ENCODE measurements at places on chromosomes 3 and 15.
A peak's percentile ranks its signal among the peaks of the same experiment; 100 is the strongest.

DNA sequence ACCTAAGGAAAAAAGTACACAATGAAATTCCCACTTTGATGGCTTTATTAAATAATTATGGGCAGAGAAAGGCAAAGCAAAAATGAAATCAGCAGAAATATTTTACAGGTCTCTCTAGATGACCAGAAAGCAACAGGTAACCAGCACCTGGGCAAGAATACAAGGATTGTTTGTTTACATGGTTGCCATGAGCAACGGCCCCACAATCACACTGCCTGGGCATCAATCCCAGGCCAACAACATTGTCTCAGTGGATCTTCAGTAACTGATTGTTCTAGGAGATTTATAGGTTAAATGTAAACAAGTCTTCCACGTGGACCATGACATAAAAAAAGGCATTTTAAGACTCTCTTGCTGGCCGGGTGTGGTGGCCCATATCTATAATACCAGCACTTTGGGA is 82.6 kb downstream of the PDZRN3 start:
- DNase-seq: no peak

GRCh38 chr15:63186065-63186464 is 3.3 kb upstream of the RAB8B start:
- no peak for DNase-seq

GRCh38 chr15:69789648-69790393 is 307.9 kb downstream of the TLE3 start:
- no peak for DNase-seq

GRCh38 chr15:63366451-63366850 is 15.2 kb downstream of the CA12 start:
- DNase-seq: no peak

DNA sequence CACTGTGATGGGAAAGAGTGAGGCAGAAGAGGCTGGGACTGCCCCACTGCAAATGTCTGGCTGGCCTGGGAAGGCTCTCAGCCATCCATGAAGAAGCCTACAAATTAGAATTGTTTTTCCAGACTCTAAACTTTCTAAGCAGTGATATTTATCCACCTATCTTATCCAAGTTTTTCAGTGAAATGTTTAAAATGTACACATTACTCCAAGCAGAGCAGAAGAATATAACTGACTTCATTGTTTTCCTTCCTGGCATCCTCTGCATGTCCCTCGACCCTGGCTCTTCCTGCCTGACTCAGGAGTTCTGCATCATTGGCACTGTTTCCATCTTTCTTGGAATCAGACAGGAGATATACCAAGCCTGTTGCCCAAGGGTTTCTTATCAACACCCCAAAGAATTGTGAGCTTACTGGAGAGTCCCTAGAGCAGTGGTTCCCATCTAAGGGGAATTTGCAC is 401.5 kb upstream of the PROK2 start:
- no peak for DNase-seq

GRCh38 chr3:127604035-127604434 is 5.8 kb downstream of the MCM2 start:
- DNase-seq: no peak

DNA sequence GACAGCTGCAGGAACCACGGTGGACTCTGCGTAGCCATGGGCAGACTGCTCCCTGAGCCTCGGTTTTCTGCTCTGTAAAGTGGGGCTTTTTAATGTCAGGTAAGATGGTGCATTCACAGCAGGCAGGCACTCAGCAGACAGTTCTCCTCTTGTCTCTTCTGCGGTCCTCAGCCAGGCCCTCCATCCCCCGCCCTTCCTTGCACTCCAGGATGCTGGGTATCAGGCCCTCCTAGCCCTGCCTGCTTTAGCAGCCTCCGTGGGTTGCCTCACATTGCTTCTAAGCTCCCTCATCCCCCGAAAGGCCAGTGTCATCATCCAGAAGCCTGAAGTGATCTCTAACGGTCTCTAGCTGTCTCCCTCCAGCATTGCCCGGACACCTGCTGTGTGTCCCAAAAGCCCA is 115.7 kb downstream of the WNT7A start:
- DNase-seq: no peak

DNA sequence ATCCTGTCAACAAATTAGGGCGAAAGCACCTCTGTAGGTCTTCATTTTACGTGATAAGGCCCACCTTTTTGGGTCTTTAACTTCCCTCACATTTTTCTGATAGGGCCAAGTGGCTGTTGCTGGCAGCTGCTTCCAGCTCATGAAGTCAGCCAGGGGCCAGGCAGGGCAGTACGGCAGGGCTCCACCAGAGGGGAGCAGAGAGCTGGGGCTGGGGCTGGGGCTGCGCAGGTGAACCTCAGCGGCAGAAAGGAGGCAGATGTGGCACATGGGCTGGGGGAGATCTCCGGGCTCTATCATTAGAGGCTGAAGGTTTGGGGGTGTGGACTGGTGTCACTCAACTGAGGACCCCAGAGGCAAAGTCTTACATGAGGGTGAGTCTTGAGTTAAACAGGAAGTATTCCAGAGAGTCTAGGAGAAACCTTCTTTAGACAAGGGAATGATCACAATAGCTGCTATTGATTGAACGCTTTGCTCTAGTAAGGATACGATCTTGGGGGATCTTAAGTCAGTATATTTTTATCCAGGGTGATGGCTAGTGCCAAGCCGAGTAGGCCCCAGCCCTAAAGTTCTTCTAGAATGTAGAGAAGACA is 62.8 kb upstream of the MEX3B start:
- peak; percentile 19 for DNase-seq

- no peak for DNase-seq
Measured at GRCh38 chr3:180615954-180616353, 14.0 kb downstream of the TTC14 start.

DNA sequence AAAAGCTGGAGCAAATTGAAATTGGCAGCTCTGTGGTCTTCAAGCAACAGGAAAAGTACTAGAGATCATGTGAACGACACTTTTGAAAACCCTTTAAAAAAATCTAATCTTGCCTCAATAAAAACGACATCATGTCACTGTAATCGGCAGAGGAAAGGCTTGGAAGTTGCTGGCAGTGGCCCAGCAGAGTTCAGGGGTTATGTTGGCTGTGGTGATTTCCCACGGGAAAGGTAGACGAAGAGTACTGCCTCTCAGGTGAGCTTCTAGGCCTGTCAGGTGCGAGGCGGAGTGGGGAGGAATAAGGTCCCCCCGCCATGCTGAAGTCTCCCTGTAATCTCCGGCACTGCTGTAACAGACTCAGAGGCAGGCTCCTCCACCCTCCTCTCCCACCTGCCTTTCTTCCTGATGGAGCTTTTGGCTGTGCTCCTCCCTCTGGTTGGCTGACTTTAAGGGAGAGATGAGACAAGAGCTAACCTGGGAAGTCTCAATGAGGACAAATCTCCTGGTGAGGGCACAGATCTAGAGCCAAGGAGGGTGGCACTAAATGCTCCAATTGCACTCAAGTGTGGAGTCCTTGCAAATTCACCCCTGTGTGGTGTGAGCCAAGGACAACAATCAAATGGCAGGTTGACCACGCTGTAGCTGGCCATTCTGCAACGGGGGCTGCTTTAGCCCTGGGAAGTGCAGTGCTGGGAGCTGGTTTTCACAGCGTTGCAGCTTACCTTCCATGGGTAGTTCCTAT is 18.7 kb upstream of the HES1 start:
- no peak for DNase-seq

GRCh38 chr3:16399473-16399872 is 114.0 kb downstream of the RFTN1 start:
- DNase-seq: no peak

- DNase-seq: no peak
Measured at GRCh38 chr3:156808025-156808424, 18.1 kb upstream of the LEKR1 start.

DNA sequence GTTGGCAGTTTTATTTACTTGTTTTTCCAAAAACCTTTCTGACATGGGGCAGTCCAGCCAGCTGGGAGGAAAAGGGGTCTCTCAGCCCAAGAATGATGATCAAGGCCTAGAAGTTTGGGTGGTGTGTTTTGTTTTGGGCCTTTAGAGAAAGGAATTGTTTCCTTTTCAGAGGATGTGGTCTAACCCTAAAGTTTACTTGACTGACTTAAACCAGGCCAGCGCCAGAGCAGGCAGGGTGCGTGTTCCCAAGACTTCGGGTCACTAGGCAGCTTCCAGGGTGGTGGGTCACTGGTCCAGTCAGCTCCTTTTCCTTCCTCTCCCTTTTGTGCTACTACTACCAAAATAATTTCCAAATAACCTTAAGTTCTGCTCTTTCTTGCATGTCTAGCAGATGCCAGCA is 4.9 kb downstream of the FLNB start:
- no peak for DNase-seq
